Right cardiac atrium (tissue), 5 donors: ENCODE measurements at places on chromosomes 1 and 21. TPM values are rescaled to one million over a fixed set of nuclear protein-coding genes. Genes with fewer than 3 reads are reported as not detected.

The RHD gene
- total RNA-seq: 0.18 TPM

The KCNJ6 gene
- total RNA-seq: 0.03 TPM

The LCE6A gene
- not detected for total RNA-seq

The ASCL5 gene
- total RNA-seq: not detected

The MRPS14 gene
- total RNA-seq: 28.8 TPM
